ENCODE measurements at places on chromosomes 1 and 21. TPM values are rescaled to one million over a fixed set of nuclear protein-coding genes. Genes with fewer than 3 reads are reported as not detected.
A peak's percentile ranks its signal among the peaks of the same experiment; 100 is the strongest.

GRCh38 chr21:41786509-41786987 lies 19.7 kb upstream of the RIPK4 start:
- no peak overlapping the region for H3K27ac ChIP-seq
- no peaks in the 10 kb centered on the region for H3K36me3 ChIP-seq
- H3K4me3 ChIP-seq: no peak overlapping the region
- DNase-seq: no peak
- peaks cover 34% of the 10 kb centered on the region for H3K27me3 ChIP-seq

The MANEAL gene
- 2.4 TPM for total RNA-seq

DNA sequence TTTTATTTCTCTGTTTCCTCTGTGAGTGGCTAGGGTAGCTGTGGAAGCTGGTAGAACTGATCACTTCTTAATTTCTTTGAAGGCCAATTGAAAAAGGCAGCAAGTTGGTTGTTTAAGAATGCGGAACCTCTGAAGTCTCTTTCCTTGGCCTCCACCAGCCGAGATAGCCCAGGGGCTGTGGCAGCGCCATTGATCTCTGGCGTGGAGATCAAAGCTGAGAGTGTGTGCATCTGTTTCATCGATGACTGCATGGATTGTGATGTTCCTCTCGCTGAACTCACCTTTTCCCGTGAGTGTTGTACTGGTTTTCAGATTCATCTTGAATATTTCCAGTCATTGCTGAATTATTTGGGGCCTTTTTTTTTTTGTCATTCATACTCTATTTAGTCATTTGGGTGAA lies 97.7 kb downstream of the VPS13D start:
- DNase-seq: no peak
- no peak overlapping the region for H3K27ac ChIP-seq
- no peak overlapping the region for H3K4me3 ChIP-seq
- no peaks in the 10 kb centered on the region for H3K27me3 ChIP-seq
- no peaks in the 10 kb centered on the region for H3K4me1 ChIP-seq
- H3K36me3 ChIP-seq: peaks cover 68% of the 10 kb centered on the region

DNA sequence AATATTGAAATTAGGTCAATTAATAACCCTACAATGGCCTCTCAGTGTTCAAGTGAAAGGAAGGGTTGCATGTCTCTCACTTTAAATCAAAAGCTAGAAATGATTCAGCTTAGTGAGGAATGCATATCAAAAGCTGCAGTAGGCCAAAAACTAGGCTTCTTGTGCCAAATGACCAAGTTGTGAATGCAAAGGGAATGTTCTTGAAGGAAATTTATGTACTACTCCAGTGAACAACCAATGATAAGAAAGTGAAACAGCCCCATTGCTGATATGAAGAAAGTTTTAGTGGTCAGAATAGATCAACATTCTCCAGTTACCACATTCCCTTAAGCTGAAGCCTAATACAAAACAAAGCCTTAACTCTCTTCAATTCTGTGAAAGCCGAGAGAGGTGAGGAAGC lies 10.0 kb downstream of the MAEL start:
- no peaks in the 10 kb centered on the region for H3K27me3 ChIP-seq
- H3K4me1 ChIP-seq: no peaks in the 10 kb centered on the region

GRCh38 chr1:178361847-178362246 lies 134.9 kb downstream of the CLEC20A start:
- DNase-seq: no peak
- no peak overlapping the region for H3K27ac ChIP-seq
- no peaks in the 10 kb centered on the region for H3K36me3 ChIP-seq
- H3K4me3 ChIP-seq: no peak overlapping the region
- no peaks in the 10 kb centered on the region for H3K4me1 ChIP-seq

- H3K27ac ChIP-seq: no peak overlapping the region
- H3K27me3 ChIP-seq: no peaks in the 10 kb centered on the region
- DNase-seq: no peak
- no peaks in the 10 kb centered on the region for H3K4me1 ChIP-seq
- H3K36me3 ChIP-seq: no peaks in the 10 kb centered on the region
Observed at GRCh38 chr21:46189959-46190490, 5.8 kb upstream of the SPATC1L start.

The RSPO1 gene
- total RNA-seq: not detected

GRCh38 chr1:84339503-84339902 lies 38.0 kb downstream of the SAMD13 start:
- H3K4me3 ChIP-seq: no peak overlapping the region
- H3K27ac ChIP-seq: no peak overlapping the region
- no peak for DNase-seq
- no peaks in the 10 kb centered on the region for H3K36me3 ChIP-seq
- no peaks in the 10 kb centered on the region for H3K4me1 ChIP-seq
- H3K27me3 ChIP-seq: no peaks in the 10 kb centered on the region

GRCh38 chr1:224082146-224082545 lies 31.8 kb upstream of the FBXO28 start:
- peaks cover 5% of the 10 kb centered on the region for H3K27me3 ChIP-seq
- DNase-seq: no peak
- no peaks in the 10 kb centered on the region for H3K4me1 ChIP-seq
- no peaks in the 10 kb centered on the region for H3K36me3 ChIP-seq
- H3K27ac ChIP-seq: no peak overlapping the region

DNA sequence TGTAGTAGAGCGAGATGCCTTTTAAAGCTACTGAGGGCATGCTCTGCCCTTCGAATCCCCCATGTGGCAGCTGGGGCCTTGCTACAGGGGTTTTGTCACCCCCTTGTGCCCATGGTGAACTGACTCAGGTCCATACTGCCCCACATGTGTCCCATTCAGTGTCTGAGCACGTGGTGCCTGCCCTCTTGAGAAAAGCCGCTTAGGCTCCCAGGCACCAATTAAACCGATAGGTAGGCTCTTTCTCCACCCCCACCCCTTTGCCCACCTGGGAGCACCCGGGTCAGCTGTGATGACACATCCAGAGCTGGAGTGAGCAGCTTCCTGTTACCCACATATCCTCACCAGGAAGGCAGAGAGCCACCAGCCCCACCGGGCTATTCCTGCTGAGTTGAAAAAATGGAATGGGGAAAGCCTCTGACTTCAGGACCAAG lies 30.5 kb downstream of the TMCC2 start:
- peaks cover 13% of the 10 kb centered on the region for H3K4me1 ChIP-seq
- no peak overlapping the region for H3K4me3 ChIP-seq
- no peaks in the 10 kb centered on the region for H3K27me3 ChIP-seq
- H3K27ac ChIP-seq: no peak overlapping the region
- H3K36me3 ChIP-seq: no peaks in the 10 kb centered on the region
- no peak for DNase-seq

DNA sequence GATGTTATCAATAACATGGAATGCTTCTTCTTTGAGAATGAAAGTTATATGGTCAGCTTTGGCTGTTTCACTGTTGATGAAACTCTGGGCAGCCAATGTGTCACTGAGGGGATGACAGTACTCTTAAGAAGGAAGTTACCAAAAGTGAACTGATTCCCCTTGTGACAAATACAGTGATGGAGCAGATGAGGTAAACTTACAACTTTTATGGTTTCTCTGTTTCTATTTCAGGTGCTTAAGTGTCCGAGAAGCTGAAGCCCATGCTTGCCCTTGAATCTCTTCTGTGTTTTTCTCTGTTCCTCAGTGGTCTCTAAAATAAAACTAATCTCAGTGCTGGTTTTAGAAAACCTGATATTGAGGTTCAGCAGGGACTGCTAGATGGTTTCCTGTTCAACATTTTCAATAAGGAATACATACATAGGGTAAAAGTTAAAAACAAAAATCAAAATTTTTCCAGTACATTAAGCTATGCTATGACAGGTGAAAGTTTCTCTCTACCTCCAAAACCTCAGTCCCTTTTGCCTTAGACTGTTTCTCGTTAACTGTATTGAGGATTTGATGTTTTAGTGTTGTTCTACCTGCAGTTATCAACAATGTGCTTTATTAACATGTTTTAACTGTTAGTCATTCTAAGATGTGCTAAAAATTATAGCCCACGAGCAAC lies 454.4 kb upstream of the ADGRL4 start:
- H3K36me3 ChIP-seq: no peaks in the 10 kb centered on the region
- no peak for DNase-seq
- no peaks in the 10 kb centered on the region for H3K27me3 ChIP-seq
- no peaks in the 10 kb centered on the region for H3K4me1 ChIP-seq
- H3K27ac ChIP-seq: no peak overlapping the region

The CDA gene
- total RNA-seq: 33.9 TPM

DNA sequence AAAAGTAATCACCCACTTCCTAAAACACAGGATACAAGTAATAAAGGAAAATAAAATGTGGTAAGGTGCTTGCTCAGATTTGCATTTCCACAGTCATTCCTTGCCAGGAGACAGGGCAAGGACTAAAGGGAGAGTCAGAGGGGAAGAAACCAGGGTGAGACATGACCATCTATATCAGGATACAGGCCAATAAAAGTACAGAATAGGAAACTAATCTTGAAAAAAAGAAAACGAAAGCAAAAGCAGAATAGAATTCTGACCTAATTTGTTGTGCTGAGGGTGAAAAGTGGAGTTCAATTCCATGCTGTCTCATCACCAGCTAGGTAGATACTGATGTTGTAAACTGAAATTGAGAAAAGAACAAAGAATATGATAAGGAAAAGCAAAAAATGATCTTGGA lies 27.3 kb downstream of the JMJD4 start:
- H3K4me3 ChIP-seq: no peak overlapping the region
- H3K36me3 ChIP-seq: no peaks in the 10 kb centered on the region
- no peak for DNase-seq
- no peak overlapping the region for H3K27ac ChIP-seq
- no peaks in the 10 kb centered on the region for H3K4me1 ChIP-seq

- H3K27me3 ChIP-seq: no peaks in the 10 kb centered on the region
- no peaks in the 10 kb centered on the region for H3K36me3 ChIP-seq
- H3K27ac ChIP-seq: no peak overlapping the region
- peaks cover 32% of the 10 kb centered on the region for H3K4me1 ChIP-seq
Observed at GRCh38 chr1:20600156-20600555, 11.3 kb downstream of the CDA start.

The C8A gene
- total RNA-seq: not detected

- H3K36me3 ChIP-seq: no peaks in the 10 kb centered on the region
- H3K4me1 ChIP-seq: peaks cover 77% of the 10 kb centered on the region
- peak overlapping the region; percentile 75 for H3K4me3 ChIP-seq
- peak; percentile 77 for DNase-seq
Observed at GRCh38 chr1:21344098-21344749, 54.0 kb upstream of the ECE1 start.

- H3K27me3 ChIP-seq: no peaks in the 10 kb centered on the region
- peaks cover 10% of the 10 kb centered on the region for H3K4me1 ChIP-seq
- no peak overlapping the region for H3K4me3 ChIP-seq
- no peak for DNase-seq
- H3K27ac ChIP-seq: no peak overlapping the region
Observed at GRCh38 chr1:108120163-108120562, 80.0 kb downstream of the SLC25A24 start.

The MTMR11 gene
- total RNA-seq: 6.6 TPM

DNA sequence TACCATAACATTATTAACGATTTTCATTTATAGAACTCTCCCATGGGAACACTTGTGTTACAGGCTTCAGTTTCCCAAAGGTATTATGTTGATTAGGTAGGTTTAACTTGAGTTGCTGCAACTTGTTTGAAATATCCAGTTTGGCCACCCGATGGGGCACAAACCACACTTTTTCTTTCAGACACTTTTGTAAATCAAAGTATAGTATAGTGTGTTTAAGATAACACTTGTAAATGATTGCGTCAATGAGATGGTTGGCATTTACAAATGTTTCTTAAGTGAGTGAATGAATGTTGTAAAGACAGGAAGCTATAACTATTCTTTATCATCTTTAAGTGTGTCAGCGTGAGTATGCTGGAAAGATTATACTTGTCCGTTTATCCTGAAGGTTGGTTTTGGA lies 4.3 kb downstream of the XPR1 start:
- peaks cover 35% of the 10 kb centered on the region for H3K4me1 ChIP-seq
- no peak for DNase-seq
- no peaks in the 10 kb centered on the region for H3K36me3 ChIP-seq
- H3K4me3 ChIP-seq: no peak overlapping the region
- no peak overlapping the region for H3K27ac ChIP-seq

GRCh38 chr1:58991305-58991704 lies 207.5 kb upstream of the JUN start:
- no peaks in the 10 kb centered on the region for H3K36me3 ChIP-seq
- H3K4me3 ChIP-seq: no peak overlapping the region
- peaks cover 23% of the 10 kb centered on the region for H3K4me1 ChIP-seq
- H3K27me3 ChIP-seq: no peaks in the 10 kb centered on the region

DNA sequence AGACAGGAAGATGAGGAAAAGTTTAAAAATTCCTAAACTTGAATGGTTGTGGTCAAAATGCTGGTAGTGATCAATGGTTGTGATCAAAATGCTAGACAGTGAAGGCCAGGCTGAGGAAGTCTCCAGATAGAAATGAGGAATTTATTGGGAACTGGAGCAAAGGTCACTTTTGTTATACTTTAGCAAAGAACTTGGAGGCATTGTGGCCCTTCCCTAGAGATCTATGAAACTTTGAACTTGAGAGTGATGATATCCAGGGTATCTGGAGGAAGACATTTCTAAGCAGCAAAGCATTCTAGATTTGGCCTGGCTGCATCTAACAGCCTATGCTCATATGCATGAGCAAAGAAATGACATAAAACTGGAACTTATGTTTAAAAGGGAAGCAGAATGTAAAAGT lies 35.5 kb upstream of the RABGAP1L start:
- no peaks in the 10 kb centered on the region for H3K36me3 ChIP-seq
- H3K4me1 ChIP-seq: no peaks in the 10 kb centered on the region
- H3K27me3 ChIP-seq: no peaks in the 10 kb centered on the region
- no peak for DNase-seq
- no peak overlapping the region for H3K27ac ChIP-seq

The AMY2A gene
- total RNA-seq: not detected

The GBP7 gene
- 0.24 TPM for total RNA-seq

DNA sequence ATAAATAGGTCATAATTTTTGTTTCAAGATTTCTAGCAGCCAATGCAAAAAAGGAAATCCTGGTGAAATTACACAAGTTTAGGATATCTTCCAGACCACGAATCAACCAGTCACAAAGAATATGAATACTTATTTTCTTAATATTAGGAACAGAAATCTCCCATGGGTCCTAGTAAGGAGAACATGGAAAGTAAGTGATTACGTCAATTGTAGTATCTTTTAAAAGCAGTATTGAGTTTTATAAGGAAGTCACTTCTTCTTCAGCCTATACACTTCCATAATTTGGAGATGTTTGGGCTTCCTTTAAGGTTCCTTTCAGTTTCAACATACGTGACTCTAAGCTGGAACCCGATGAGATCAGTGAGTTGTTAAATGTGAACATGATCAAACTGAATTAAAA lies 534.5 kb downstream of the USP25 start:
- no peak overlapping the region for H3K4me3 ChIP-seq
- no peaks in the 10 kb centered on the region for H3K36me3 ChIP-seq
- H3K27me3 ChIP-seq: no peaks in the 10 kb centered on the region
- no peaks in the 10 kb centered on the region for H3K4me1 ChIP-seq
- no peak overlapping the region for H3K27ac ChIP-seq
- no peak for DNase-seq

DNA sequence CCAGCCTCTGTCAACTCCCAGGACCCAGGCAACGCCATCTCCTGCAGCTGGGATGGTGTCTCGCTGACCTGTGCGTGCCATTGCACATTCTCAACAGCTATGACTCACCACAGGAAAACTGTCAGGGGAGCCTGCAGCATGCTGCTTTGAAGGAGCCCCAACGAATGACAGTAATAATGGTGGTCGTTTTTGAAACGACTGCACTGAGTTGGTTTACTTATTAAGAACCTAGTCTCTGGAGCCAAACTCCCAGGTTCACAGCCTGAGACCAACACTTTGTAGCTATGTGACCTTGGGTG lies 21.6 kb downstream of the TCEA3 start:
- H3K36me3 ChIP-seq: no peaks in the 10 kb centered on the region
- no peak overlapping the region for H3K4me3 ChIP-seq
- no peak overlapping the region for H3K27ac ChIP-seq

Data from spleen (tissue), 13 donors.